DMS153 (cell line): ENCODE measurements at places on chromosomes 11 and 22.
A peak's percentile ranks its signal among the peaks of the same experiment; 100 is the strongest.

GRCh38 chr11:22460181-22460580, 122.0 kb downstream of the SLC17A6 start:
- no peak for DNase-seq

- no peak for DNase-seq
Observed at GRCh38 chr11:117605331-117605730, 191.7 kb downstream of the DSCAML1 start.

GRCh38 chr22:31046539-31047226, 34.4 kb upstream of the SMTN start:
- peak; percentile 20 for DNase-seq

GRCh38 chr11:62372871-62373270, 35.6 kb downstream of the ASRGL1 start:
- no peak for DNase-seq

DNA sequence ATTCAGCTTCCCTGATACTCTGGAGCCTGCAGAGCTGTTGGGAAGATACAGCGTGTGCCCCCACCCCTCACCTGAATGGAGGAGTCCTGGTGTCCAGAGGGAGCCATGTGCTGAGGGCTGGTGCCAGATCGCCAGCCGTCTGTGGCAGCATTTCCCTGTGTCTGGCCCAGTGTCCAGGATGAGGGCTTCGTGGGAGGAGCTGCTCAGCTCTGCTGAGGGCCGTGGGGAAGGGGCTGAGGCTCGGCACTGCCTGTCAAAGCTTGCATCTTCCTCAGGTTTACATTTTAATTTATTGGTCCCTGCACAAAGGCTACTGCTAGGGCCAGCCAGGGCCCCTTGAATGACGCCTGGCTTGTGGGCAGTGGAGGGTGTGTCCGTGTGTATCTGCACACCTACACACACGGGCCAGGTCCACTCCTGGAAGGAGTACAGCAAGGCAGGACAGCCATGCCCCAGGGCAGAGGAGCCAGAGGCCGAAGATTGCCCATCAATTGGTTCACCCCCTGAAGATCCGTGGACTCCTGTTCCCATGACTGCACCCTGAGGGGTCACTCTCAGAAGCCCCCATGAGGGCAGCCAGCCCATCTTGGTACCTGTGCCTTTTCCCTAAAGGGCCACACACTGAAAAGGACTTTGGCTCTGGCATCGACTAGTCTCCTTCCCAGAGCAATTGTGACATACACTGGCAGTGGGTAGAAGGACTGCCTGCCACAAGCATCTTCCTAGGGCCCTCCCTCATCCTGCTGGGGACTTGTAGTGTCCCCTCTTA, 107.7 kb upstream of the PARVA start:
- DNase-seq, result no peak

DNA sequence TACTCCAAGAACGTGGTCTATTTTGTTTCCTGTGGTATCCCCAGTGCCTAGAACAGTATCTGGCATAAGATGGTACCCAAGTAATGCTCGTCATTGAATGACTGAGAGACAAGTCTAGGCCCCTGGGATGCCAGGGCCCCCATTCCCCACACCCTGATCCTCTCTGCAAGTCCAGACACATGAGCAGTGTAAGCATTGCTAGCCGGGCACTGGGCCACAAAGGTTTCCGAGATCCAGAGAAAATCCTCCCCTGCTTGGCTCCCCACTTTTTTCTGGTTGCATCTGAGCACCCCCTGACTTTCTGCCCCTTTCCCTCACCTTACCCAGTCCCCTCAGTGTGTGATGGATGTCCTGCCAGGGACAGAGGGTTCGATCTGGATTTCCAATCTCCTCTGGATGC, 160.1 kb upstream of the NECTIN1 start:
- no peak for DNase-seq
